Esophagus squamous epithelium (tissue), 5 donors: ENCODE measurements at places on chromosomes 12 and 14. TPM values are rescaled to one million over a fixed set of nuclear protein-coding genes. Genes with fewer than 3 reads are reported as not detected.

DNA sequence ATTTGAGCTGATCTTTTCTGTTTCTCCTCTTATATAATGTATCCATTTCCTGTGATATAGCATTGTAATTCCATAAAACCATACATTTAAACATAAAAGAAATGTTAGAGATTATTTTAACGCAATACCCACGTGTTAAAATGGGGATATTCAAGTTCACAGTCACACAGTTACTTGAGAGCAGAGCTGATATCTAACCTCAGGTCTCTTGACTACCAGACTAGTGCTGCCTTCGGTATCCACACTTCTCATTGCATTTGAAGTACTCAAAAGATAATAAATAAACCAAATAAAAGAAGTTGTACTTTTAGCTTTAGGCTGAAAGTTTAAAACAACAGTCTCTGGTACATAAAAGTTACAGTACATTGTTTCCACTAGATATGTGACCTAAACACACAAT lies 2.9 kb downstream of the CLECL1 start:
- no peak for DNase-seq

DNA sequence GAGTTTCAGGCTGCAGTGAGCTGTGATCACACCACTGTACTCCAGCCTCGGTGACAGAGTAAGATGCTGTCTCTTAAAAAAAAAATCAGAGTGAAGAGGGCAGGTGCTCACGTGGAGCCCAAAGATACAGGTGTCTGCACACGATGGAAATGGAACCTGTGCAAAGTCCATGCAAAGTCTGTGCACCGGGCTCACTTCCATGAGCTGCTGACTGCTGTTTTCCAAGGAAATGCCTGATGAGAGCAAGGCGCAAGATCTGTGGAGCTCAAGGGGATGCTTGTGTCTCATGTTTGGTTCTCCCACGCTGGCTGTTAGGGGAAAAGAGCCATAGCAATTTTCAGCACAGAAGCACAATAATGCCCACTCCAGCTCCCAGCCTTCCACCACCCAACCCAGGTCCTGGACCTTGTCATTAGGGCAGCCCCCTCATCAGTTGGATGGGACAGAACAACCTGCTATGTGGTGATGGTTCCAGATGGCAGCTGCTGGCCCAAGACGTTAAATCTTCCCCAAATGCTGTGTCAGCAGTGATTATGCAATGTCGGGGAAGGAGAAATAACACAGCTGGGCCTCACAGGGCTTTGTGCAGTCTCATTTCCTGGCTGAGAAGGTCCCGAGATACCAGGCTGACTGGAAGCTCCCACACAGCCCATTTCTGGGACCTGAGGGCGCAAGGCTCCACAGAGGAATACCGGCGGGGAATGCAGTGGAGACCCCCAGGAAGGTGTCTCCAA lies 27.9 kb upstream of the DICER1 start:
- no peak for DNase-seq

DNA sequence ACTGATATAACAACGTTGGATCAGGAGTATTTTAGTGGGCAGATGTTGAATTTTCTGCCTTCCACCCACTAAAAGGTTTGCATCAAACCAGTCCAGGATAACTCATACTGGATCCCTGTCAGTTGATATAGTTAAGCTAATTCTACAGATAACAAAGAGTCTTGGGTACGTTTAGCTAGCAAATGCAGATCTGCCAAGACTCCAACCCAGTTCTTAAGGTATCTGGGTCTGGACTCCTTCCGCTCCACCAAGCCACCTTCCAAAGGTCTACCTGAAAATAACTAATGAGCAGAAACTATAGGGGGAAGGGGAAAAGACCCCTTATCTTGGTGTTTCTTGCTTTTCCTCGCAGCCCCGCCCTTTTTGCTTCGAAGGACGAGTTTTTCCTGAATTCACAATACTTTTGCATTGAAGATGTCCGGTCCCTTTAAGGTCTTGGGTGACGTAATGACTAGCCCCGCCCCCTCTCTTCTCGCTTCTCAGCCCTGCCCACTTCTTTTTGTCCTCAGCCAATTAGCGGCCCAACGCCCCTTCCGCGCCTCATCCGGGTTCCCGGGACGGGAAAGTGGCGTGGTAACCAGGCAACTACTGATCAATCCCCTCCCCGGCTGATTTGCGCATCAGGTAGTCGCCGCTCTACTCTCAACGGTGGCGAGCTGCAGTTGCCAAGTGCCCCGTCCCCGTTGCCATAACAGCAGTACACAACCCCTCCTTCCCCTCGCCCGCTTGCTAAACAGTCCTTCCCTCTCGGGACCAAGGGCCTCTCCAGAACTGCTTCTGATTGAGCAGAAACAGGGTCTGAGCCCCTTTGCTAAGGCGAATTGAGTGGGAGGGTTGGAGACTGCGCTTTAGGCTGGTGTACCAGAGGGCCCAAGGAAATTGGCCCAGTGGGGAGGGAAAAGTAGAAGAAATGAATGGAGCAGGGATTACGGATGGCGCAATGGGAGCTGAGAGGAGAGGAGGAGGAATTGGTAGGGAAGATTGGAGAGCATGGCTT lies at the start of gene LRRC23:
LRRC23 (plus strand) TSS at position 543 of the 997 bp plus-strand sequence. CDS start 812 bp downstream, outside the sequence.
- peak; percentile 78 for DNase-seq

GRCh38 chr14:83300476-83301064 lies 1766.9 kb upstream of the SEL1L start:
- no peak for DNase-seq

DNA sequence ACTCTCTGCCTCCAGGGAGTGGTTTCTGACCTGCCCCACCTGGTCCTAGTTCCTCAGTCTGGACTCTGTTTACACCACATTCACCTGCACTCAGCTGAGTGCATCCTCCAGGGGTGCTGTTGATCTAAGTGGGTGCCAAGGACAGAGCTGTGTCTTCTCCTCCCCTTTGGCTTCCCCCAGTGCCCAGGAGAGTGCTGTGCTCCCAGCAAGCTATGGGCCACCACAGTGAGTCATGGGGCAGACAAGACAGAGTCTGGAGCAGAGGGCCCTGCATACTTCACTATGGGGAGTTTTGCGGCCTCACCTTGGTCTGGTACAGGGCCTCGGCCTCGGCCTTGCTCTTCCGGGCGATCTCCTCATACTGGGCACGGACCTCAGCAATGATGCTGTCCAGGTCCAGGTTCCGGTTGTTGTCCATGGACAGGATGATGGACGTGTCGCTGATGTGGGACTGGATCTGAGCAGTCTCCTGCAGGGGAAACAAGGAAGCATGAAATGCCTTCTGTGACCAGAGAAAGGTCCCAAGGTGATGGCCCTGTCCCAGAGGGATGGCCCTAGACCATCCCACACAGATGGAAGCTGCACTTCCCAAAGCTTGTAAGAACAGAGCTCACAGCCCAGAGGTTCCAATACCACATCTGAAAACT lies 4.9 kb downstream of the KRT73 start:
- DNase-seq: no peak

GRCh38 chr12:26113853-26114719 lies 10.8 kb downstream of the BHLHE41 start:
- DNase-seq: peak; percentile 76

DNA sequence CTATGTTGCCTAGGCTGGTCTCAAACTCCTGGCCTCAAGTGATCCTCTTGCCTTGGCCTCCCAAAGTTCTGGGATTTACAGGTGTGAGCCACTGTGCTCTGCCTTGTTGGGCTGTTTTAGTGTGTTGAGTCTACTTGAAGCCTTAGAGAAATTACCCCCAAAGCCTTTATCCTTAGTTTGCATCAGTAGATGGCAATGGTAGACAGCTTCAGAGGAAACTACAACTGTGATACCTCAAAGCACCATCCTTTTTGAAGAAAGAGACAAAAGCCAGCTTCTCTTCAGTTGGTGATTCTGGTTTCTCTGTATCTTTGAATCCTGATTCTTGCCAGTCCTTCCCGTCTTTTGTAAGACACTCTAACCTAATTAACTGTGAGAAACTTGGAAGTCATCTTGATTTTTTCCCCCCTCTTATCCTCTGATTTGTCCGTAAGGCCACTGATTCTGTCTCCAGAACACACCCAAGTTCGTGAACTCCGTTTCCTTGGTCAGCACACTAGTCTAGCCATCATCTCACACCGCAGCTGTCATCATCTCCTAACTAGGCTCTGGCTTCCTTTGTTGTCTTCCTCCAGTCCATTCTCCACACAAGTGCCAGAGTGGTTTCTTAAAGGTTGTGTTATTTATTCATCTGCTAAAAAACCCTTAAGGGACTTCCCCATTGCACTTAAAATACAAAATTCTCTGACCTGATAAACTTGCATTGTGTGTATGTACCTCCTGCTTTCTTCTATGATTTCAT lies 20.2 kb downstream of the ATP2A2 start:
- no peak for DNase-seq

- DNase-seq: no peak
Observed at GRCh38 chr12:115132145-115132544, 448.2 kb upstream of the TBX3 start.

DNA sequence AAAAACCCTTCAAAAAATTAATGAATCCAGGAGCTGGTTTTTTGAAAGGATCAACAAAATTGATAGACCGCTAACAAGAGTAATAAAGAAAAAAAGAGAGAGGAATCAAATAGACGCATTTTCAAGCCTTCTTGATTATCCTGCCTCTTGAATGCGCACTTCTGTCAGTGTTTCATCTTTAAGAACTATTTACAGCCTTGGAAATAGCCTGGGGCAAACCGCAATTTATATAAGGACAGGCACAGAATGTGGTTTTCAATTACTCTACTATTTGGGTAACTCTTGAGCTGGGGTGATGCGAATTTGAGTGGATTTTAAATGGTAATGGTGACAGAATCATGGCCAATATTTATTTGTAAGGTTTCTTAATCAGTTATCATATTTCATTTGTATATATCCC lies 179.1 kb upstream of the OTX2 start:
- DNase-seq: no peak

GRCh38 chr12:20212658-20213555 lies 155.4 kb upstream of the PDE3A start:
- peak; percentile 8 for DNase-seq

- no peak for DNase-seq
Observed at GRCh38 chr14:32824195-32824594, 114.5 kb upstream of the NPAS3 start.

DNA sequence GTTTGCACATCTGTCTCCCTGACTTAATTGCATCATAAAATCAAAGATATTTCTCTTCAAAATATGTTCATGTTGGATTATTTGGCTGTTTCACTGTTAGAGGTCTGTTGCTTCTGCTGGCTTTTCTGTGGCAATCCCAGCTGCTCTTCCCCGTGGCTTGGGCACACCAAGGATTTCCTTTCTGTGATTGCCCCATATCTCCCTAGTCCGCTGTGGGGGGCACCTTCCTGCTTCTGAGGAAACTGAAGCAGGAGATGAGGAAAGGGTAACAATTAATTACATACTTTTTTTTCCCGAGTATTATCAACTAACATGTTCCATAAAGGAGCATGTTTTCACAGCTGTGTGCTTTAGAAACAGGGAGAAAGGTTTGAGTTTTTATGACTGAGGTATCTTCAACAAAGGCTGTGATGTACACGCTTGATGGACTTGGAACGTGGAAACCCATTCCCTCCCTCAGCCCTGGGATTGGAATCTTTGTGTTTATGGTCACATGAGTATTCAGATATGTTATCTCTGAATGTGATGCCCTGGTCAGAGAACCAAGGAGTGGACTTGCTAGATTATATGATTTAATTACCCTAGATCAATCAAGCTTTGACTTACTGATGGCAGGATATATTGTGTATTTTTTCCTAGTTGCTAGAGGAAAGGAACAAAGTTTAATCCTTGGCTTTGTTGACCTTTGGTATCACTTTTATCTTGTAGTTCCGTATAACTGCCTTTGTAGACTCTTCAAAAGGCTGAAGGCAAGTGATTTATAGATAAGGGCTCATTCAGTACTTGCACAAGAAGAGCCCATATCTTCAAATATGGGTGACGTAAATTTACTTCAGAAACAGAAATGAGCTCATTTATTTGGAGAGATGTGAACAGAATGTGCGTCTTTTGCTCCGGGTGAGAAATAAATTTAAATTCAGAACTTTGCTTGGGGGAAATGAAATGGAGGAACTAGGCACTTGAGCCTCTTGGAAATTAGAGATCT lies 46.7 kb downstream of the BORCS5 start:
- no peak for DNase-seq

The NXPH4 gene
- 5.0 TPM for total RNA-seq
